NCI-H345 (cell line): ENCODE measurements at places on chromosomes 5 and 9.

- DNase-seq: no peak
These were observed 5.2 kb upstream of the ST6GALNAC6 start for GRCh38 chr9:127904561-127905003.

- DNase-seq: no peak
These were observed 104.3 kb upstream of the PITX1 start for GRCh38 chr5:135138116-135138850.

DNA sequence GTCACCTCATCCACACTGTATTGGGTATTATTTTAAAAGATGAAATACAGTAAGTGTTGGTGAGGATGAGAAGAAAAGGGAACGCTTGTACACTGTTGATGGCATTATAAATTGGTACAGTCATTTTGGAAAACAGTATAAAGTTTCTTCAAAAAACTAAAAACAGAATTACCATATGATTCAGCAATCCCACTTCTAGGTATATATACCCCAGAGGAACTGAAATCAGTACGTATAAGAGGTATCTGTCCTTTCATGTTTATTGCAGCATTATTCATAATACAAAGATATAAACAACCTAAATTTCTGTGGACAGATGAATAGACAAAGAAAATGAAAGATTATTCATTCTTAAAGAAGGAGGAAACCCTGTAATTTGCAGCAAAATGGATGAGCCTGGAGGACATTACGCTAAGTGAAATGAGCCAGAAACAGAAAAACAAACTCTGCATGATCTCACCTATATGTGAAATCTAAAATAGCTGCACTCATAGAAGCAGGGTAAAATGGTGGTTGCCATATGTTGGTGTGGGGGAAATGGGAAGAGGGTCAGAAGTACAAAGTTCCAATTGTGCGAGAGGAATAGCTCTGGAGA is 191.6 kb downstream of the TRIM36 start:
- DNase-seq: no peak

DNA sequence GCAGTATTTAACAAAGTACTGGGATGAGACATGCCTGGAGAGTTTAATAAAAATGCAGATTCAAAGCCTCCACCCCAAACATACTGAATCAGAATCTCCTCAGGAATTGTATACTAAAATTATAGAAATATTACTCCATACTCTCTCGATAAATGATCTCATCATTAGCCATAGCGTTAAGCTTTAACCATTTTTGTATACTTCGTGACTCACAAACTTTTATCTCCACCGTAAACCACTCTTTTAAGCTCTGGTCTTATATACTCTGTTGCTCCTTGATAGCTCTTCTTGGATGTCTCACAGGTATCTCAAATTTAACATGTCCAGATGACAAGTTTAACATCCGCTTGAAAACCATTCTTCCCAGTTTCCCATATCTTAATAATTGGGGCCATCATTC is 327.8 kb downstream of the ADGRV1 start:
- DNase-seq: no peak

GRCh38 chr5:91418158-91418557 is 35.0 kb upstream of the ARRDC3 start:
- no peak for DNase-seq

DNA sequence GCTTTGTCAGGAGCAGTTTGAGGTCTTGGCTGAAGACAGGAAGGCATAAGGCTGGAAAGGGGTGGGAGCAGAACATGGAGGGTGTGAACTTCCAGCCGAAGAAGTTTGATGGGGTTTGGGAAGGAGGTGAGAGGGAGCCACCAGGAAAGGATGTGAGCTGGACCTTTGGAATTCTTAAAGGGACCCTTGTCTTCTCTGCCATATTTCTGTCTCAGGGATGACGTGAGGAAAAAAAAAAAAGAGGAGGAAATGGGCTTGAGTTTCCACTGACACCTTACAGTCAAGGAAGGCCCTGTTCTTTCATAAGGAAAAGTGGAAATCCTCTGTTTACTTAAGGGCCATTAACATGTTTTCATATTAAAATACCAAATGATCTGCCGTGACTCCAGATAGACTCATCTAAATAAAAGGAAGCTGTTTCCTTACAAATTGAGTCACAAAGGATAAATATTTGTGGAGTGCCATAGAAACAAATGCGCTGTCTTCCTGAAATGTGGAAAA is 132.1 kb downstream of the PALM2AKAP2 start:
- no peak for DNase-seq

GRCh38 chr5:28548856-28549255 is 1510.5 kb upstream of the CDH9 start:
- no peak for DNase-seq

DNA sequence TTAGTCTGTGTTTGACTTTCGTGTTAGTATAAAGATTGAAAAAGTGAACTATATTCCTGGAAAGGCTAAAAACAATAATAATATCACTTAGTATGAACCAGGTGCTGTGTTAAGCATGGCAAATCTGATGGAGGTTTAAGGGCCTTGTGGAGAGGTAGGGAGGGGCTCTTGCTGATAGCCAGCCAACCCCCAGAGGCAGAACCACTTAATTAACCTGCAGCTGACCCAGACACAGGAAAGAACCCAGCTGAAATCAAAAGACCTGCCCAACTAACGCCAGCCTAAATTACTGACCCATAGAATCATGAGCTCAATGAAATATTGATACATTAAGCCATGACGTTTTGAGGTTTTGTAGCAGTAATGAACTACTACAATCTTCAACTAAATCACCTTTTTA is 28.3 kb upstream of the TAF1L start:
- no peak for DNase-seq
